ENCODE measurements at places on chromosomes 7 and 10. TPM values are rescaled to one million over a fixed set of nuclear protein-coding genes. Genes with fewer than 3 reads are reported as not detected.

- DNase-seq: no peak
These were observed 895 bp downstream of the VSTM2A start for GRCh38 chr7:54543051-54543488.

The ELFN1 gene
- 0.36 TPM for total RNA-seq

DNA sequence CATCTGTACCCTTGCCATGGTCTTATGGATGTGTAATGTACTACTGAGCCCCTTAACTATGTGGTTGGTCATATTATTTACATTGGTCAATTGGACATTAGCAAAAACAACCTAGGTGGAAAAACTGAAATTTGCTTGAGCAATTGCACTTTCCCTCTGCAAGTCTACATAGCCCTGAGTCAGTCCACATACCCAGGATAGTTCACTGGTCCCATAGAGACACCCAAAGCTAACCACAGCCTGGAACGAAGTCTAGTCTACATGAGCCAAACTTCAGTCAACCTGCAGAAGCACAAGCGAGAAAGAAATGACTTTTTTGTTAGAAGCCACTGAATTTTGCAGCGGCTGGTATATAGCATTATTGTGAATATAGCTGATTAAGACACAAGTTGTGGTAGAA lies 37.6 kb upstream of the COL1A2 start:
- H3K27me3 ChIP-seq: no peaks in the 10 kb centered on the region
- H3K27ac ChIP-seq: no peak overlapping the region
- DNase-seq: no peak
- H3K4me3 ChIP-seq: no peak overlapping the region

DNA sequence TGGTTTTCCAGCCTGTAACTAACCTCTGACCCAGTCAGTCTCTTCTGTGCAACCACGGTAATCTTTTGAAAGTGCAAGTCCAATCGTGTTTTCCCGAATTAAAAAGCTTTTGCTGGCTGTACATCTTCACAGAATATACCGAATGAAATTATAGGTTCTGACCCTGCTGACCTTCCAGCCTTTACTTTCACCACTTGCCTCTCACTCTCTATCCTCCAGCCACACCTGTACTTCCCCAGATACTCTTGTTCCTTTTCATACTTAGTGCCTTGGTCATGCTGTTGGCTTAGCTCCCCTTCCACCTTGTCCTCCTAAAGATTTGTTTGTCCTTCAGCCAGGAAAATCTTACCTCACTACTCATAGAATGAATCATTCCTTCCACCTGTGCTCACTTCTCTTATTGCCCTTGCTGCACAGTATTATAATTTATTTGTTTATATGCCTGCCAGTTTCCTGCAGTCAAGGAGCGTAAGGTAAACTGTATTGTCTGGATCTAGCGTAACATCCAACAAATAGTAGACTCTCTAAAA lies 2.3 kb upstream of the PNPLA8 start:
- no peaks in the 10 kb centered on the region for H3K27me3 ChIP-seq
- peaks cover 24% of the 10 kb centered on the region for H3K4me1 ChIP-seq
- H3K36me3 ChIP-seq: no peaks in the 10 kb centered on the region
- DNase-seq: no peak

GRCh38 chr7:7554021-7554432 lies 12.7 kb upstream of the MIOS start:
- H3K36me3 ChIP-seq: no peaks in the 10 kb centered on the region
- no peak overlapping the region for H3K27ac ChIP-seq
- DNase-seq: no peak
- no peak overlapping the region for H3K4me3 ChIP-seq
- no peaks in the 10 kb centered on the region for H3K4me1 ChIP-seq

The CUBN gene
- total RNA-seq: 1.1 TPM

DNA sequence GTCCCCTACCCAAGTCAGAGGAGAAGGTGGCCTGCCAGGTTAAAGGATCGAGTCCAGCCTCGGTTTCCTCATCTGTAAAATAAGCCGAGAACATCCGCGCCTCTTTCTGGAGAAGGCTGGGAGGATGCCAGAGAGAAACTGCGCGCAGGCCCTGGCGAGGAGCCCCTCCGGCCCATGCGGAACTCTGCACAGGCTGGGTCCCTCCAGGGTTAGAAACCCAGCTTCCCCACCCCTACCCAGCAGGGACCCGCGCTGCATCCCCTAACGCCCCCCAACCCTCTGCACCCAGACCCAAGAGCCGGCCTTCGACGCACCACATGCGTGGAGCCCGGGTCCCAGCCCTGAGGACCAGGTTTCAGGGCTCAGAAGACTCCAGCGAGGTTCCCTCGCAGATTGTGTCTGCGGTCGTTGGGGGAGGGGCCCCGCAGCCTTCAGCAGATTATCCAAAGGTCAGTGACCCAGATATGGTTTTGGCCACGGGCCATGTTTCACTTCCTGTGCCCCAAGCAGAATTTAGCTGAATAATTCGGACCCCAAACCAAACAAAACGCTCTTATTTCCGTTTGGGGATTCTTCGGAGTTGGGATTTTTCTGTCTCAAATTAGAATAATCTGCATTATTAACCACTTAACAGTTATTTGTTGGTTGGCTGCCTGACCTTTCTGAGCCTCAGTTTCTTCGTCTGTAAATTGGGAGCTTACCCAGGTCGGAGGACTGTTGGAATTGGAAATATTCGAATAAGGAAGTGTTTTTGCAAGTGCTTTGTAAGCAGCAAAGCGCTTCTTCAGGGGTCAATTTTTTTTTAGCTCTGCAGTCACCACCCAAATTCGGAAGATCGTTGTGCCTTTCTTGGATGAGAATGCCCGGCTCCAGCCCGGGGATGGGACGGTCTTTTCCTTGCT lies 167.7 kb downstream of the UBE2H start:
- H3K27ac ChIP-seq: no peak overlapping the region
- H3K36me3 ChIP-seq: no peaks in the 10 kb centered on the region
- H3K4me1 ChIP-seq: peaks cover 58% of the 10 kb centered on the region
- no peak for DNase-seq
- peaks cover 74% of the 10 kb centered on the region for H3K27me3 ChIP-seq

GRCh38 chr7:85896531-85896930 lies 709.7 kb upstream of the SEMA3D start:
- no peak overlapping the region for H3K4me3 ChIP-seq
- H3K27ac ChIP-seq: no peak overlapping the region
- H3K36me3 ChIP-seq: no peaks in the 10 kb centered on the region

The PAPSS2 gene
- total RNA-seq: 7.1 TPM

GRCh38 chr7:15239801-15240200 lies 322.0 kb downstream of the AGMO start:
- H3K36me3 ChIP-seq: no peaks in the 10 kb centered on the region
- H3K4me3 ChIP-seq: no peak overlapping the region
- no peak for DNase-seq
- H3K27ac ChIP-seq: no peak overlapping the region
- no peaks in the 10 kb centered on the region for H3K4me1 ChIP-seq
- no peaks in the 10 kb centered on the region for H3K27me3 ChIP-seq

- H3K27me3 ChIP-seq: no peaks in the 10 kb centered on the region
- no peak for DNase-seq
- H3K4me1 ChIP-seq: peaks cover 73% of the 10 kb centered on the region
- no peak overlapping the region for H3K4me3 ChIP-seq
These were observed 8.1 kb downstream of the MAP3K8 start for GRCh38 chr10:30442019-30442606.

DNA sequence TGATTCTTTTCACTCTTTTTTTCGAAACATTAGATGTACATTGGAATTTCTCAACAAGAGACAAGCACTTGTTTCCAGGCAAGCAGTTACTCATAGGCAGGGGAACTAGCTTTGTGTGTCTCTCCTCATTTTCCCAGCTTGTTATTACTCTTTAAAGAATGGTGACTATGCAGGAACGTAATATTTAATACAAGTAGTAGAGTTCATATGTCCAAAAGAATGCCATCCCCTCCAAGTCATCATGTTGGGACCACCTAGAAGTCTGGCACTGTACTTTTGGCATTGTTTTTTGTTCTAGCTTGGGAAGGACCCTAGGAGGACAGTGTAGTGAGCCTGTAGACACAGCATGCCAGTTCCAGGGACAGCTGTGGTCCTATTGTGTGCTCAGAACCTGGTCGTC lies 650.7 kb downstream of the INHBA start:
- no peaks in the 10 kb centered on the region for H3K4me1 ChIP-seq
- no peaks in the 10 kb centered on the region for H3K27me3 ChIP-seq
- DNase-seq: no peak
- no peak overlapping the region for H3K27ac ChIP-seq
- H3K4me3 ChIP-seq: no peak overlapping the region
- H3K36me3 ChIP-seq: no peaks in the 10 kb centered on the region

DNA sequence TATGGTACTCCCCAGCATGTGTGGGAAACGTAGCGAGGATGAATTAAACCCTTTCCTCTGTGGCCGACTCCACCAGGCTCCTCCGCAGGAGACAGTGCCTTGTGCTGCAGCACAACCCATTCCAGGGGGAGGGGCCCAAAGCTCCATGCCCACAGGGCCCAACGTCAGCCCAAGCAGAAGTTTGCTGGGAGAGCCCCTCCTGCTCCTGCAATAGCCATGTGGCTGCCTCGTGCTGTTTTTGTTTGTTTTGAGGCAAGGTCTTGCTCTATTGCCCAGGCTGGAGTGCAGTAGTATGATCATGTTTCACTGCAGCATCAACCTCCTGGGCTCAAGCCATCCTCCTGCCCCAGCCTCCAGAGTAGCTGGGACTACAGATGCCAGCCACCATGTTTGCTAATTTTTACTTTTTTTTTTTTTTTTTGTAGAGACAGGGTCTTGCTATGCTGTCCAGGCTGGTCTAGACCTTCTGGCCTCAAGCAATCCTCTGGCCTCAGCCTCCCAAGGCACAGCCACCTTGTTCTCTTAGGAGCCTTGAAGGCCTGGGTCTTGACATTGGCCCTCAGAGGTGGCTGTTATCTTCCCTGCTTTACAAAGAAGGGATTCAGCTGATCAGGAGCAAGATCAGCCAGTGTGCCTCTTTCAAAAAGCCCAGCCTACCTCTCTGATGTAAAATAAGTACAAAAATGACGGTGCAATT lies 102.8 kb downstream of the DYNC2I1 start:
- no peak overlapping the region for H3K4me3 ChIP-seq
- no peaks in the 10 kb centered on the region for H3K4me1 ChIP-seq
- DNase-seq: no peak
- no peak overlapping the region for H3K27ac ChIP-seq
- H3K36me3 ChIP-seq: no peaks in the 10 kb centered on the region

DNA sequence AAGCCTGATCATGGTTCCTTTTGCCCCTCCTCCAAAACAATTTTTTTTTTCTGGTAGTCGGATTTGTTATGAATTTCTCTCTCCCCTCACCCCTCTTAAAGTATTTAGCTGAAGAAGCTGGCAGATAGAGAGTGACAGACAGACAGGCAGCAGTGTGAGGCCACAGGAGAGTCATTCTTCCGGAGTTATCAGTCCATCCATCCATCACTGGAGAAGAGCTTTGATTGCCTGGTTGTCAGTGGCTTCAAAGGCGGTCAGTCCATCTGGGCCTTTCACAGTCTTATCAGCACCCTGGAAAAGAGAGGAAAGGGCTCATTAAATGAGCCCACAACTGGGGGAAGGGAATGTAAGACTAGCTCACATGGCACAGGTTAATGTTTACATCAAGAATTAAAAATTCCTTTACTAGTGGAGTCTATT lies 47.4 kb downstream of the MTPN start:
- peak overlapping the region; percentile 65 for H3K27ac ChIP-seq
- H3K4me1 ChIP-seq: no peaks in the 10 kb centered on the region
- no peak for DNase-seq
- no peak overlapping the region for H3K4me3 ChIP-seq
- H3K36me3 ChIP-seq: no peaks in the 10 kb centered on the region

The OR13A1 gene
- 0.16 TPM for total RNA-seq

DNA sequence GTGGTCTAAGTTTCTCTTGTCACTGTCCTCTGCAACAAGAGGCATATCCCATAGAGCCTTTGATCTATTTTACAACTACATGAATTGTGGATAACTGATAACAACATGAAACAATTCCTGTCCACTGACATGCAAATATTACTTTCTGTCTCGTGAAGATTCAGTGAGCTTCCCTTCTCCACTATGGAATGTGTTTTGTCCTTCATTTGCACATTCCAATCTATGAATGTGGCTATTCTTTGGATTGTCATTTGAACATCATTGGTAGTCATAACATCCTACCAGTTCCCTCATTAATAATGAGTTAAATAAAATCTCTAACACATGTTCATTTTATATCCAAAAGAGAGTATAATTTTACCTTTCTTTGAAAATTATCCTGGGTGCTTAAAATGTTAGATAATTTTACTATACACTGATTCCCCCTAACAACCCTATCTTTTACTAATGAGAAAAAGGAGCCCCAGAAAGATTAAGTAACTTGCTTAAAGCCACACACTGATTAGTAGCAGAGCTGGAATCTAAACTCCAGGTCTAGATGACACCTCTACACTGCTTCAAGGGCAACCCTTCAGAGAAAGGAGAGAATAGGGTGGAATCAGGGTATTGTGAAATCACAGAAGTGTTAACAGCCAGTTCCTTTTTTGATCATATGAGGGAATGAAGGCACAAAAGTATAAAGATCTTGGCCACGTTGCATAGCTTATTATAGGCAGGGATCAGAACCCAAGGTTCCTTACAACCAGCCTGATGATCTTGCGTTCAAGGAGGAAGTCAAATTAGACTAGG lies 39.1 kb downstream of the PDE1C start:
- H3K4me1 ChIP-seq: no peaks in the 10 kb centered on the region
- no peak overlapping the region for H3K27ac ChIP-seq
- H3K36me3 ChIP-seq: no peaks in the 10 kb centered on the region
- DNase-seq: no peak
- no peaks in the 10 kb centered on the region for H3K27me3 ChIP-seq

The MEOX2 gene
- 9.7 TPM for total RNA-seq

DNA sequence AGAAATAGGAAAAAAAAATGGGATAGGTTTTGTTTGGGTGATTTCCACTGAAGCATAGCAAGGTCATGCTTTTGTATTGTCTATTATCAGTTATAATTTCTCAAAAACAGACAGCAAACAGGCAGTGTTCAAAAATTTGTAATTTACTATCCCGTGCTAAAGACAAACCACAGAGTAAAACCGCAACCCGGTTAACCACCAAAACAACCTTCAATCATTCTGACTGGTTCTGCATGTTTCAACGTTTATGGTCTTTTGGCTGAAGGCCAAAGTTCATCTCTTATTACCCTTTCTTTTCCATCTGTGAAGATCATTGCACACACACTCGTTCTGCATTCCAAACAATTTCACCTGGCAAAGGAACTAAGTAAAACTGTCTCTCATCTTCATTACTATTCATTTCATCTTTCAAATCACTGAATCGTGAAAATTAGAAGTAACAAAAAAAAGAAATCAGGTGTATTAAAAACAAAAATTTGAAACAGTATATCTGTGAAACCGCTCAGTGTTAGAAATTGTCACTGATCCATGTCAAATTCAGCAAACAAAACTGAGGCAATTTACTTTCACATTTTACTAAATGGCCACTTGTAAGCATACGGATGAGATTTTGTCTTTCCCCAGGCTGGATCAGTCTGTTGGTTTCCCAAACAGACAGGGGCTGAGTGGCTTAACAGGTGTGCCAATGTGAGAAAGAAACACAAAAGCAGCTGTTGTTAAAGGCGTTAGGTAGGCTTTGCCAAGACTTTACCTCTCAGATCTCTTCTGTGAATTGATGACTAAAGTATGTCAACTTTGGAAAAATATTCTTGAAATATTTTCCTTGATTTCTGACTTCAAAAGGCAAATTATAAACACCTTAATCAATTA lies 539.6 kb downstream of the CNTNAP2 start:
- no peak overlapping the region for H3K4me3 ChIP-seq
- no peaks in the 10 kb centered on the region for H3K36me3 ChIP-seq
- no peak for DNase-seq
- no peaks in the 10 kb centered on the region for H3K4me1 ChIP-seq
- H3K27me3 ChIP-seq: no peaks in the 10 kb centered on the region

GRCh38 chr10:97580421-97581367 lies 3.5 kb upstream of the HOGA1 start:
- peak; percentile 33 for DNase-seq
- no peaks in the 10 kb centered on the region for H3K36me3 ChIP-seq

The ATOH7 gene
- 0.71 TPM for total RNA-seq

The TRPV6 gene
- total RNA-seq: not detected
